ENCODE measurements at places on chromosomes 3 and 15.

- DNase-seq, result no peak
Observed at GRCh38 chr3:189394599-189395121, 222.9 kb downstream of the TPRG1 start.

GRCh38 chr3:192745150-192745549 is 17.8 kb upstream of the FGF12 start:
- no peak for DNase-seq

DNA sequence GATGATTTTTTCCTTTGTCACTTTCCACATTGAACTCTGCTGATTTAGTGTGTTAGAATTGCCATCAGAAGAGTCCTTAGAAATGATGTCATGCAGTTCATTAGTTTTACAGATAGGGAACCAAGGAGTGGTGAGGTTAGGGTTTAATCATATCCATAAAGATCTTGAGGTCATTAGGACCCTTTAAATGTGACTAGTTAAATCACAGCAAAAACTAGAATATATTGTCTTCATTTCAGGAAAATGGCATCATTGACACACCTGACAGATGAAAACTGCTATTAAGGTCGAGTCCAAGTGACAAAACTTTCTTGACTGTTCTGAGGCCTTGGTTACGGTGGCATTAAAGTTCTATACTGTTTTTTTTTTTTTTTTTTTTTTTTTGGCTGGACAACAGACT is 50.5 kb downstream of the MBNL1 start:
- no peak for DNase-seq

GRCh38 chr3:124161448-124161847 is 169.5 kb upstream of the ROPN1 start:
- no peak for DNase-seq

DNA sequence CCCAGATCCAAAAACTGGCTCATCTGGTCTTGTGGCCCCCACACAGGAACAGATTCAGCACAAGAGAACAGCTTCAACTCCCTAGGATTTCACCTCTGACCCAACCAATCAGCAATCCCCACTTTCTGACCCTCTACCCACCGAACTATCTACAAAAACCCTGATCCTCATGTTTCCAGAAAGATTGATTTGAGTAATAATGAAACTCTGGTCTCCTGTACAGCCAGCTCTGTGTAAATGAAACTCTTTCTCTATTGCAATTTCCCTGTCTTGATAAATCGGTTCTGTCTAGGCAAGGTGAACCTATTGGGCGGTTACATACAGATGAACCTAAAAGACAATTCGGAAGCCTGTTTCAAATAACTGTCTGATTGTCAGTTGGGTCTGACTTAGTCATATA is 847.6 kb upstream of the ALCAM start:
- DNase-seq, result no peak

DNA sequence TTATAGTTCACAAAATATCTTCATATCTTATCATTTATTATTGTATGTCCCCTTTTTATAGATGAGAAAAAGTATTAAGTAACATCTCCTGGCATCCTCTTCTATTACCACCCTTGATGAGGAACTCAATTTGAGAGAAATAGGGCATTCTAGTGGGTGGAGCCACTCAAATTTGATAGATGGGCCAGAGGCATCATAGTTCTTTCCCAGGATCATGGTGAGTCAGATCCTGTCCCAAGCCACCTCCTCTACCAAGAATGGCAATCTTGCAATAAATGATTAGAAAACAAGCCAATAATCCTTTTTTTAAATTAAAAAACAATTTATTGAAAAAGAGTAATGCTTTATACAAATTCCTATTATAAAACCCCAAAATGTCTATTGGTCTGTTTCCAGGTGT is 16.8 kb downstream of the CLDN1 start:
- DNase-seq, result no peak

DNA sequence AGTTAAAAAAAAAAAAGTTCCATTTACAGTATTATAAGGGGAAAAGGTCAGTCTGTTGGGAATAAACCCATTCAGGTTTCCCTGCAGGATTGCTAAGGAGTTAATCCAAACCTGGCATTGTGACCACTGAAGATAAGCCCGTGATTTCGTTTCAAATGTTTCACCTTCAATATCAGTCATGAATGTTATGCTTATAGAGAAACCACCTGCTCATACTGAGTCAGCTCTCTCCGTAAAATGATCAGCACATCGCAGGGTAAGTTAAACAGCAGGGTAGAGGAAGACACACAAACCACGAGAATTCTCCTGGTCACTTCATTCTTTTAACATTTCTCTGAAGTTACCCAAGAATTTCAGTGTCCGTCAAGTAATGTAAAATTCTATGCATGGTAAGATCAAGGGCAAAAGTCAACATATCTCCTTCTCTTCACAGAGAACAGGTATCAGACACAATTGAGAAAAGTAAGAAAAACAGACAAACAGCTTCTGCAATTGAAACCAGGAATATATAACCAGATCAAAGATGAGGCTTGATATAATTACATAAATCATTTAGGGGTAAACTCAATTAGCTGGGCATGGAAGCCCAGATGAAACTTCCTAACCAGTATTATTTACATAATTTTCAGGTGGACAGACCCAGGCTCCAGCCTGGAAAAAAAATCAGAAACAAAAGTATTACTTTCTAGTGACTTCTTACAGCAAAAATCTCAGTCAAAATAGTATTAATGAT is 67.6 kb upstream of the ARHGEF3 start:
- no peak for DNase-seq

DNA sequence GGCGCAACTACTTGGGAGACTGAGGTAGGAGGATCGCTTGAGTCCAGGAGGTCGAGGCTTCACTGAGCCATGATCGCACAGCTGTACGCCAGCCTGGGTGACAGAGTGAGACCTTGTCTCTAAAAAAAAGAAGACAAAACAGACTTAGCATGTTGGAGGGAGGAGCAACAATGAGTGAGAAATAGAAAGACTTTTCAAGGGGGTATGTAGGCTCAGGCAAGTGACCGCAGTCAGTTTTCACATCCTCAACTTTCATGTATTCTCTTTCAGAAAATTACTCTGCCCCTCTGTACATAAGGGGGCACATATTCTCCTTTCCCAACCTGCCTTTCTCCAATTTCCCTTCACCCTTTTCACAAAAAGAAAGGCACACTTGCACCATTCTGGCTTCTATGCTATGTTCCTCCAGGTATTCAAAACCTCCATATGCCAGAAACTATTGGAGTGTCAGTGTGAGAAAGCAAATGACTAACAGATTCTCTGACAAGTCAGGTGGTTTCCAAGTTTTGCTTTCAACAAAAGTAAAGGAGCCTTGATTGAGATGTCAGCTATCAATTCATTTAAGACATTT is 7.6 kb downstream of the NSUN3 start:
- no peak for DNase-seq

DNA sequence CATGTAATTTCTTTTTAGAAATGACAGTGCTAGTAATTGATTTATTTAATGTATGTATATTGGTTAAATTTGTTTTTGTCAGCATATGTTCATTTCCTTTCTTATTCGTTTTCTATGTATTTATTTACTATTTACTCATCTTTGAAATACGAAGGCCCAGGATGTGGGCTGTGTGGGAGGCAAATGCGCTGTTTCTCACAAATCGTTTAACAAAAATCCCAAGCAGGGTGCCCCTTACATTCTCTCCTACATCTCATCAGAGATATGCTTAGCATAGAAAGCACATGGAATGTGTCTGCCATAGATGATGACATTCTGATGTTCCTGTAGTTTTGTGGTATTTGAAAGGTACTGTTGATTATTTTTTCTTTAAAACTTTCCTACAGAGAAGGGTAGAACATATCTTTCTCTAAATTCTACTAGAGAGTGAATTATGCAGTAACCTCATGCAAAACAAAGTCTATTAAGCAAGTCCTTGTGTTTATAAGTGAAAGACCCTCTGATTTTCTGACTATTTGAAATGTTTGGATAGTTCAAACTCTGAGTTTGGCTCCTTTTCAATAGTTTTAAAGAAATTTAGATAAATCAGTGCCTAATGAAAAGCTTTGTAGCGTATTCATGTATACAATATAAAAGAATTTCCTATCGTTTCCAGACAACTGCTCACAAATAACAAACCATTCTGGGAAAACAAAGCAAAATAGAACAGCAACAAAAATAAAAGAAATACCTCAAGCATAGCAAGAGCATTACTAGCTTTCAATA is 111.1 kb upstream of the VGLL3 start:
- DNase-seq, result no peak

- no peak for DNase-seq
Observed at GRCh38 chr3:168062679-168063078, 33.0 kb downstream of the GOLIM4 start.

DNA sequence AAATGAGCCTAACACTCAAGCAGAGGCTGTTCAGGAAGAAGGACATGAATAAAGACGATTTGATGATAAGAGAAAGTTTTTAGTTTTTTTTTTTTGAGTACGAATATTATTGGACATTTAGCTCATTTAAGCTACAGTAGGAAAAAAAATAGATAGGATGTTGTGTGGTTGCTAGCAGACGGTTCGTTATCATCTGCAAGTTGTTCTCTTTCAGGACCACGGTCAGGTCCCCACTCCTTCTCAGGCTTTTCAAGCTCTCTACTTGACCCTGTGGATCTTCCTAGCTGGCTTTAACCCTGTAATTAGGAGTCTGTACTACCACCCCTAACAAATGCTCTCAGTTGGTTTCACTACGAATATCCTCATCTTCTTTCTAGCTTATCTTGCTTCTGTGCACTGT is 1.1 kb downstream of the KCNH8 start:
- no peak for DNase-seq

GRCh38 chr3:100578646-100579045 is 30.8 kb upstream of the ADGRG7 start:
- no peak for DNase-seq

- no peak for DNase-seq
Observed at GRCh38 chr3:45830121-45830520, 11.8 kb downstream of the LZTFL1 start.

GRCh38 chr3:170414202-170414663 is 4.4 kb upstream of the CLDN11 start:
- no peak for DNase-seq

- no peak for DNase-seq
Observed at GRCh38 chr3:188076176-188076575, 77.8 kb upstream of the LPP start.

DNA sequence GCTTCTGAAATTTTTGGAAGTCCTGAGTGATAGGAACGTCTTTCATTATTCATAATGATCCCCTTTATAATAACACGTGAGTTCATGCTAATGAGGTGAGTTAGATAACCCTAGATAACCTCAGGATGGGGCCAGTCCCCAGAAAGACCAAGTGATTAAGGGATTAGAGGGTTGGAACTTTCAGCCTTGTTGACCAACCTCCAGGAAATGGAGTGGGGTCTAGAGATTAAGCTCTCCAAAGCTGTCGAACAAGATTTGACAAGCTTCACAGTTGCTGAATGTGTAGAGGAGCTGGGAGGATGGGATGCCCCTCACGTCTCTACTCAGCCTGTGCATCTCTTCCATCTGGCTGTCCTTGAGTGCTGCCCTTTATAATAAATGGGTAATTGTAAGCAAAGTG is 107.1 kb downstream of the ZMAT3 start:
- no peak for DNase-seq

GRCh38 chr15:42084465-42085235 is 9.7 kb downstream of the PLA2G4D start:
- peak; percentile 90 for DNase-seq

- no peak for DNase-seq
Observed at GRCh38 chr15:42121682-42122081, 27.3 kb upstream of the PLA2G4D start.

- DNase-seq, result no peak
Observed at GRCh38 chr3:17905996-17906395, 163.6 kb upstream of the TBC1D5 start.

DNA sequence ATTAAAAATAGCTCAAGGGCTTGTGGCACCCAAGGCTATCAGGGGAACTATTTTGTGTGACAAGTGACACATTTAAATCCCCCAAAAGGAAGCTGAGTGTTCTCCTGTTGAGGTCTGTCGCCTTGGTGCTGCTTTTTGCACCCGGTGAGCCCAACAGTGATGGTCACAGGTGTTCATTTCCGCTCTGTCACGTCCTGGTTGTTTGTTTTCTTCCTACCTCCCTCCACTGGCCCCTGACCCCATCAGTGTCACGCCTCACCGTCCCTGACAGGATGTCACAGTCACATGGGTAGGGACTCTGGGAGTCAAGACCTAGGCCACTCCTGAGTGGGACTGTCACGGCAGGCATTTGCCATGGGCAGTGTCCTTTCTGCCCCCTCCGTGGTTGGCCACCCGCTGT is 11.2 kb downstream of the SLCO3A1 start:
- no peak for DNase-seq

DNA sequence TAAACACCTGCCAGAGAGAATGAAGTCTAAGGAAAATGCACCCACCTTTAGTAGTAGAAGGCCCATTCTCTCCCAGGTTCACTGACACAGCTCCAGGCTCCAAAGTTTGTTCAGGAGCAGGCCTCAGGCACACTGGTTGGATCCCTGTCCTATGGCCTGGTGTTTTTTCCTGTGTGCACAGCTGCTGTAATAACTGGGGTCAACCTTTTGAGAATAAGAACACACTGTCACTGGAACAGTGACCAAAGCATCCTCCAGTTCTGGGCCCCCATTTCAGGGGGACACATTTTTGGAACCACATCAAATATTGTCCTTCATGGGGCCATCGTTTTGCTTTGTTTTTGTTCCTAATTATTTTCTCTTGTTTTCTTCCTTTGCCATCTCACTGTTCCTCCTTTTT is 95.8 kb downstream of the ARNT2 start:
- DNase-seq, result no peak

DNA sequence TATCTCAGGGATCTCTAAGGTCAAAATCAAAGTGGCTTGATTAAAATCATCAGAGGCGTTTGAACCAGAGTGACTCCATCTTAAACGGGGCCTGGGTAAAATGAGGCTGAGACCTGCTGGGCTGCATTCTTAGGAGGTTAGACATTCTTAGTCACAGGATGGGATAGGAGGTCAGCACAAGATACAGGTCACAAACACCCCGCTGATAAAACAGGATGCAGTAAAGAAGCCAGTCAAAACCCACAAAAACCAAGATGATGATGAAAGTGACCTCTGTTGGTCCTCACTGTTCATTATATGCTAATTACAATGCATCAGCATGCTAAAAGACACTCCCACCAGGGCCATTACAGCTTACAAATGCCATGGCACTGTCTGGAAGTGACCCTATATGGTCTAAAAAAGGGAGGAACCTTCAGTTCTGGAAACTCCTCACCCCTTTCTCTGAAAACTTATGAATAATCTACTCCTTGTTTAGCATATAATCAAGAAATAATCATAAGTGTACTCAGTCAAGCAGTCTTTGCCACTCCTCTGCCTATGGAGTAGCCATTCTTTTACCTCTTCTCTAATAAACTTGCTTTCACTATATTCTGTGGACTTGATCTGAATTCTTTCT is 143.3 kb upstream of the SLCO3A1 start:
- no peak for DNase-seq

GRCh38 chr3:181901626-181902025 is 189.9 kb downstream of the SOX2 start:
- no peak for DNase-seq

DNA sequence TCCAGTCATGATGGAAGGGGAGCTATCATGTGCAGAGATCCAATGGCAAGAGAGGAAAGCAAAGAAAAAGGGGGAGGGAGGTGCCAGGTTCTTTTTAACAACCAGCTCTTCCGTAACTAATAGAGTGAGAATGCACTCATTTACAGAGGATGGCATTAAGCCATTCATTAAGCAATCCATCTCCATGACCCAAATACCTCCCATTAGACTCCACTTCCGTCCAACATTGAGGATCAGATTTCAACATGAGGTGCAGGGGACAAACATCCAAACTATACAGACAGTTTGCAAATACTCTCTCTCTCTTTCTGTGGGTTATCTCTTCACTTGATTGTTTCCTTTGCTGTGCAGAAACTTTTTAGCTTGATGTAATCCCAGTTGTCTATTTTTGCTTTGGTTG is 21.2 kb downstream of the ZDHHC23 start:
- DNase-seq, result no peak

Measured in spleen (tissue), 13 donors.